ENCODE measurements at places on chromosomes 2 and 18. TPM values are rescaled to one million over a fixed set of nuclear protein-coding genes. Genes with fewer than 3 reads are reported as not detected.

GRCh38 chr18:58605027-58606020 is 23.6 kb downstream of the ALPK2 start:
- no peaks in the 10 kb centered on the region for H3K36me3 ChIP-seq
- peaks cover 11% of the 10 kb centered on the region for H3K27me3 ChIP-seq
- DNase-seq: no peak

GRCh38 chr2:59961746-59962145 is 591.7 kb downstream of the BCL11A start:
- H3K4me1 ChIP-seq: no peaks in the 10 kb centered on the region
- DNase-seq: no peak
- no peak overlapping the region for H3K4me3 ChIP-seq
- no peaks in the 10 kb centered on the region for H3K36me3 ChIP-seq

- H3K36me3 ChIP-seq: peaks cover 20% of the 10 kb centered on the region
- no peak overlapping the region for H3K27ac ChIP-seq
- no peak overlapping the region for H3K4me3 ChIP-seq
- peaks cover 10% of the 10 kb centered on the region for H3K4me1 ChIP-seq
- no peak for DNase-seq
Measured at GRCh38 chr2:24908461-24908901, 11.6 kb downstream of the ADCY3 start.

DNA sequence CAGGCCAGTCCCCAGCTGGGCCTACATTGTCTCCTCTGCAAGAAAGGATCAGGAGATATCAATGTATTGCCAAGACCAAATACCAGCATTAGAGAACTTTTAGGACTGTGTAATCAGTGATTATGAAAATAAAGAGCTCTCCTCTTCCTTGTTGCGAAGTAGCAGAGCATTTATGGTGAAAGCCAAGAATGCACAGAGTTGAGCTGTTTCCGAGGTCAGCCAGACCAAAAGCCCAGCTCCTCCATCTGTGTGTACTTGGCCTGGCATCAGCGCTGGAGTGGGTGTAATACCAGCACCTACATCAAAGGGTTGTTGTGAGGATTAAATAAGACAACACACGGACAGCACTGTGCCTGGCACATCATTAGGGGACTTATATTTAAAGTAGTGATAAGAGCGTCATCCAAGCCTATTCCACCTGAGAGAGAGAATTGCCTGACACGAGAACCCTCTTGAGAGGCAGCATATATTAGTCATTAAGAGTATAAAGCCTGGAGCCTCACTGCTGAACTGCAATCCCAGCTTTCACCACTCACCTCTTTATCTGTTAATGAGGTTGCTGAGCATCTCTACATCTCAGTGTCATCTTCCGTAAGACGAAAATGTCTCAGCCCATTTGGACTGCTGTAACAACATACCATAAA is 7.4 kb upstream of the SLC16A14 start:
- H3K36me3 ChIP-seq: no peaks in the 10 kb centered on the region
- H3K4me1 ChIP-seq: no peaks in the 10 kb centered on the region
- no peaks in the 10 kb centered on the region for H3K27me3 ChIP-seq
- H3K4me3 ChIP-seq: no peak overlapping the region
- no peak overlapping the region for H3K27ac ChIP-seq
- DNase-seq: no peak

- no peak overlapping the region for H3K4me3 ChIP-seq
- no peak for DNase-seq
- H3K27ac ChIP-seq: no peak overlapping the region
Measured at GRCh38 chr18:22250591-22250996, 81.2 kb downstream of the GATA6 start.

DNA sequence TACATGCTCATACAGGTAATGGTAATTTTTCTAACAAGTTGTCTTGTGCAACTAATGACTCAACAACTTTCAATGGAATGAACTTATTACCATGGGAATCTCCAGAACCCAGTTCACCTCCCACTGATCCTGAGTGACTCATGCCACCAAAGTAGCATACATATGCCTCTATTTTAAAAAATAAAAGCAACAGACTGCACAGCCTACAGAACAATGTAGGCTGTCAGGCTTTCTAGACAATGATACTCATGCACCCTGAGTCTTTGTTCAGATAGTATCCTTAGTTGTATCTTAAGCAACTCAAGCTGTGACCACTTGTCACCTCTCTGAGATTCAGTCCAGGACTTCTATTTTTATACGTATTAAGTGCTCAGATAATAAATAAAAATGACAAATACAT is 531.0 kb upstream of the SETBP1 start:
- no peak overlapping the region for H3K27ac ChIP-seq
- H3K4me3 ChIP-seq: no peak overlapping the region
- H3K4me1 ChIP-seq: no peaks in the 10 kb centered on the region
- no peaks in the 10 kb centered on the region for H3K27me3 ChIP-seq
- no peak for DNase-seq
- H3K36me3 ChIP-seq: no peaks in the 10 kb centered on the region

E2F6 gene
- total RNA-seq: 28.5 TPM

- H3K27ac ChIP-seq: no peak overlapping the region
- peaks cover 93% of the 10 kb centered on the region for H3K27me3 ChIP-seq
- H3K4me3 ChIP-seq: peak overlapping the region; percentile 97
- peaks cover 2% of the 10 kb centered on the region for H3K36me3 ChIP-seq
- DNase-seq: peak; percentile 89
Measured at GRCh38 chr18:37564711-37565100, 892 bp downstream of the CELF4 start.

- H3K27ac ChIP-seq: no peak overlapping the region
- H3K36me3 ChIP-seq: no peaks in the 10 kb centered on the region
- DNase-seq: no peak
- no peaks in the 10 kb centered on the region for H3K27me3 ChIP-seq
- H3K4me3 ChIP-seq: no peak overlapping the region
- H3K4me1 ChIP-seq: no peaks in the 10 kb centered on the region
Measured at GRCh38 chr18:49537232-49537896, 24.5 kb upstream of the LIPG start.

- no peak overlapping the region for H3K27ac ChIP-seq
- no peaks in the 10 kb centered on the region for H3K36me3 ChIP-seq
- H3K4me1 ChIP-seq: no peaks in the 10 kb centered on the region
- H3K27me3 ChIP-seq: no peaks in the 10 kb centered on the region
Measured at GRCh38 chr2:124289615-124290014, 264.5 kb downstream of the CNTNAP5 start.
